Glomerular endothelial cell (primary cell): ENCODE measurements at places on chromosomes 3 and 15. TPM values are rescaled to one million over a fixed set of nuclear protein-coding genes. Genes with fewer than 3 reads are reported as not detected.
A peak's percentile ranks its signal among the peaks of the same experiment; 100 is the strongest.

SLC12A1 gene
- not detected in 2 replicates for total RNA-seq

P2RY12 gene
- total RNA-seq = not detected in 2 replicates

PLA2G4D gene
- not detected in 2 replicates for total RNA-seq

ST3GAL6 gene
- 7.5 and 13.2 TPM in 2 replicates for total RNA-seq

MESP2 gene
- total RNA-seq = 0.15 TPM in 1 of 2 replicates, not detected in the other

GP5 gene
- 0.29 TPM in 1 of 2 replicates, not detected in the other for total RNA-seq

KLHL18 gene
- 17.5 and 23.9 TPM in 2 replicates for total RNA-seq

PLSCR2 gene
- total RNA-seq = not detected in 2 replicates

GRCh38 chr3:147843331-147843730 lies 434.2 kb downstream of the ZIC1 start:
- no peak for DNase-seq

DNA sequence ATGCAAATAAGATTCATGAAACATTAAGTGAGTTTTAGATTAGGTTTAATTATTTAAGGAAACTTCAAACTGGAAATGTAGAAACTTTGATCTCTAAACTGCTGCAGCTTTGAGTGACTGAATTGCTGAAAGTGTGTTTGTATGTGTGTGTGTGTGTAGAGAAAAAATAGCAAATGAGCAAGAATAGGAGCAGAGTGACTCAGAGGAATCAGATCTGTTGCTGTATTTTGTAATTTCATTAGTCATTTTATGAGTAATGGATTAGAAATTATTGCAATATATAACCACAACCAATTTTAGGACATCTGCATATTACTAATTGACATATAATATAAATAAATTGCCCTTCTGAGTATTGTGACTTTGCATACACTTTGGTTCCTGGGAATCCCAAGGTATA lies 52.8 kb upstream of the SLC9A9 start:
- no peak for DNase-seq

DNA sequence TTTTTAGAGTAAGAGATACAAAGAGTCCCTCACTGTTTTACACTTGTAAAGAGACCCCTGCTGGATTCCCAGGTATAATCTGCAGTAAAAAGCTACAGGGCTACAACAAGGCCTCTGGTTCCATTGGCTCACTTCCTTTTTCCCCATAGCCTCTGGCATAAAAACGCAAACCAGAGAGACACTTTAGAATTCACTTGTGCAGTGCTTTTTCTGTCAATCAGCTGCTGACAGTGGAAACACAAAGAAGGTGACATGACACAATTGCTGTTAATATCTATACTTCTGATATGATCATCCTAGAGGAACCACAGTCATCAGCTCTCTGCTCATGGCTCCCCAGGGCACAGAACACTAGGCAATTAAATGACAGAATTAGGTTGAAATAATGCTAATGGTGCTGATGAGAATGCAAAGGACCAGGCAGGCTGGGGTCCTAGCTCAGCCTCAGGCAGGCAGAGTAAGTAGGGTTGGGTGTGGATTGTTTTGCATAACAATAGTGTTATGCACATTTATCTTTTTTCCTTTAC lies 667.9 kb upstream of the CFAP20DC start:
- DNase-seq = no peak

DNA sequence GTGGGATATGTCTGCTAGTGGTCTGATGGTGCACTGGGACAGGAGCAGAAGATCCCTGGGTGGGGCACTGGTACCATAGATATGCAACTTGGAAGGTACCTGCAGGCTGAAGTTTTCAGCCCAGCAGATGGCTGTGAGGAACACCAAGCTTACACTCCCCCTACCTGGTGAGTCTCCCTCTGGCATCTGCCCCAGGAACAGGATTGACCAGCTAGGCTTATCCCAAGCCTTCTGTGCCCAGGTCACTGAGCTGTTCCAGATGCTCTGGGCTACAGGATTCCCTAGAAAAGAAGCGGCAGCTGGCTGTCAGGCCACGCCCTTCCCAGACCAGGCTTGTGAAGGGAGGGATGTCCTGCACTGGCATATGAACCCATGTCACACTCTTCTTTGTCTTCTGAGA lies 1130.0 kb downstream of the NAALADL2 start:
- no peak for DNase-seq

GRCh38 chr3:122305818-122306621 lies 19.0 kb upstream of the CSTA start:
- no peak for DNase-seq

DNA sequence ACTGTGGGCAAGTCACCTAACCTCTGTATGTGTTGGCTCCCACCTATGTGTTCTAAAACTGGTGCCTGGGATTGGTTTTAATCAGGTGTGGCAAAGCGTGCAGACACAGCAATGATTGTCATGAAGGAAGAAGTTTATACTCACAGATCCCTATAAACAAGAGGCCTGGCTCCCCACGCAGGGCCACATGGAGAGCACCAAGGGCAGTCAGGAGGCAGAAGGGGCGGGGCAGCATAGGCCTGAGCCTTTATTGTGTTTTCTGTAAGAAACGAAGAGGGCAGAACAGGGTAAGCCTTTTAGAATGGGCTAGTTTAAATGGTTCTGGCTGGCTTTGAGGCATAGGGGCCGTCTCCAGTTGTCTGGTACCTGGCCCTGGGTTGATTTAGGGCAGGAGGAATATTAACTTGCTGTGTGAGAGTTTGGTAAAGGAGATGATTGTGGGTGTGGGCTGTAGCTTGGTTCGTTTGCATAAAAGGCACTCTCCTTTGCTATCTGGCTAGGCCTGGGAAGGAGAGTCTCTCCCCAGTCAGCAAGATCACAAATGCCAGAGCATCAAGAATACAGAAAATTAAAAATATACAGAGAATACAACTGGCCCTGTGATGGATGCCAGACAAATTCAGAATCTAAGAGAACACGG lies 2.2 kb upstream of the FBXW12 start:
- DNase-seq = no peak

GRCh38 chr15:53693729-53694475 lies 65.6 kb downstream of the WDR72 start:
- DNase-seq = no peak

DNA sequence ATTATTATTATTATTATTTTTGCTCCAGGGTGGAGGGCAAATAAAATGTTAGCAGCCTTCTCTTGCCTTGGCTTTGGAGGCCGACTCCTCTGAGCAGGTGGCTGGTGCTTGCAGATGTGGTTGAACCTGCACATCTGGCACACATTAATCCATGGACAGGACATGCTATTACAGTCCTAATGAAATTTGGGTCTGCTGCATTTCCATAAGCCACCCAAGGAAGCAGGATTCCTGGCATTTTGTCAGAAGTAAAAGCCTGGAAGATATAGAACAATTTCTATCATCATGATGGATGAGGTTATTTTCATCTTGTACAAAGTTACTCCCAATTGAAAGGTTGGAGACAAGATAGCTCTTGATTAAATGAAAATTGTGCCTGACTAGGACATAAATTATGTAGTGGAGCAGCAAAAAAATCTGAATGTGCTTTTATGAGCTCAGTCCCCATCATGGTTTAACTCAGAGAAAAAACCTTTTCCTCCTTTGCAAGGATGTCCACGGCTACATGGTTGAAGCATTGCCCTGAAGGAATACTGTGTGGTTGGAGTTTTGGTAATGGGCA lies 130.9 kb upstream of the RGMA start:
- DNase-seq = no peak

GRCh38 chr3:31010491-31010890 lies 116.0 kb upstream of the GADL1 start:
- no peak for DNase-seq

GRCh38 chr3:119637679-119638477 lies 22.5 kb downstream of the POPDC2 start:
- DNase-seq = peak; percentile 81

DNA sequence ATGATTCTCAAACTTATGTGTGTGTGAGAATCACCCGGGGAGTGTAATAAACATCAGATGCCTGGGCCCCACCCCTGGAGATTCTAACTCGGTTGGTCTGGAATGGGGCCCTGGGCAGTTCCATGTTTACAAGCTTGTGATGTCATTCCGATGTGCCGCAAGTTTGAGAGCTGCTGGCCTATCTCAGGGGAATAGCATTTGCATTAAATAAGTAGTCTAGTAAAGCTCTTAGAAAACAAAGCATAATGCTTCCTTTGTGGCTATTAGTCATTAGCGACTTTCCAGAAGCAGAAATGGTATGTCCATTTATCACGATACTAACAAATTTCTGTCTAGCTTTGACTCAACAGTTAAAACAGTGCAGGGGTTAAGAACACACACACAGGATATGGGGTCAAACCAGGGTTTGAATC lies 20.9 kb downstream of the PGBD4 start:
- peak; percentile 76 for DNase-seq

GRCh38 chr15:61420546-61420945 lies 191.4 kb upstream of the RORA start:
- no peak for DNase-seq

DNA sequence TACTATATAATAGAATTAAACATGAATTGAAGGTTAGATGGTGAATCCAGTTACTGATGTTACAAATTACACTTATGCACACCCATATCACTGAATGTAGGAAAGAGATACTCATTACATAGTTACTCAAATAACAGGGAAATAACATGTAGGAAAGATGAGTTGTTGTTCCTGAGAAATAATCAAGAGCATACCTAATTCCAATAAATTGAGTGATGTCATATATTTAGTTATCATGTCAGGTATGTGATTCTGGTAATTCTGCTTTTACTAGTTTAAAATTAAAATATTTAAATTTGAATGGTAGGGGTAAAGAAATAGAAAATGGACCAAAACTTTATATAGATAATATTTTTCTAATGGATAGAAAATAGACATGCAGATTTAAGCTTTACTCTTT lies 102.6 kb upstream of the MYZAP start:
- no peak for DNase-seq

- DNase-seq = no peak
These were observed 57.2 kb downstream of the KIF9 start for GRCh38 chr3:47225310-47225906.

DNA sequence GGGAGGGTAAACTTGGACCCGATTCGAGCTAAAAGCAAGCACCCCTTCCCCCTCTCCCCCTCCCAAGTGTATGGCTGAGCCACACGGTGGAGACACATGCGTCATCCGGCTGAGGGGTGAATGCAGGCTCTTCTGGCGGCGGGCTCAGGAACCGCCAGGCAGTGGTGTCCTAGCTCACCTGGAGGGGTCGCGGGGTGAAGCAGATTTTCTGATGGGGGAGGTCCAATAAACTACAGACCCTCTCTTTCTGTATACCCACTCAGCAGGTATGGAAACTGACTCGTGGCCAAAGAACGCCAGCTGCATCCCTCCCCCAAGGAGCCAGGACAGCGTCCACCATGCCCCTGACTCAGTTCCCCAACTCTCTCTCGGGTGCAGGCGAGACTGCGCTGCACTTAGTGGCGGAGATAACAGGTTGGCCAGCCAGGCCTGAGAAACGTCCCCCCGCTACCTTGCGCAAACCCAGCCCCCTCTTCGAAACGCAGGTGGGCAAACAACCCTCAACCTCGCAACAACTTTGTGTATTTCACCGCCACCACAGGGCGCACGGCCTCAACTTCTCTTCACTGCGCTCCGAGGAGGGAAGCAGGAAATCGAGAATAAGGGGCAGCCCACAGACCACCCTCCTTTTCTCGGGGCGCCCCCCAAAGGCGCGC lies 1.3 kb downstream of the MAGI1 start:
- no peak for DNase-seq

DNA sequence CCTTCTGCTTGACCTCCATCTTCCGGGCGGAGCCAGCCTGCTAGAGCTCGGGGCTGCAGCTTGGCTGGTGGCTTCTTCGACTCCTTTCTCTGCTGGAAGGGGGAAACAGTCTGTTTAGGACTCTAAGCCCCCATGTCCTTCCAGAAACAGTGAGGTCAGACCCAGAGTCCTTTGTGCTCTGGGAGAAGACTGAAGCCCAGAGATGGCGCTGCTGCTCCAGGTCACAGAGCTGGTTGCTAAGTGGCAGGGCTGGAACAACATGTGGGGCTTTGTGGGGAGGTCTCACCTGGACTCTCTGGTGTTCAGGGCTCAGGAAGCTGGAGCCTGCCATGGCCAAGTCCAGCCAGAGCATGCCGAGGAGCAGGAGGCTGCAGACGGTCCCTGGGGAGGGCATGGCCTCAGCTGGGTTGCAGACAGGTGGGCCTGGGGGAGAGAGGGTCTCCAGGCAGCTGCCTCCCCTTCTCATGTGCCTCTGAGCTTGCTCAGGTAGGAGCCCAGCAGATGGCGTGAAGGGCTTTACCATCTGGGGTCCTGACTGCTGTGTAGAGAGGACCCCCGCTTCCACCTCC lies 2.9 kb downstream of the GHRL start:
- DNase-seq = no peak

- no peak for DNase-seq
These were observed 24.2 kb downstream of the PXYLP1 start for GRCh38 chr3:141255846-141256261.

DNA sequence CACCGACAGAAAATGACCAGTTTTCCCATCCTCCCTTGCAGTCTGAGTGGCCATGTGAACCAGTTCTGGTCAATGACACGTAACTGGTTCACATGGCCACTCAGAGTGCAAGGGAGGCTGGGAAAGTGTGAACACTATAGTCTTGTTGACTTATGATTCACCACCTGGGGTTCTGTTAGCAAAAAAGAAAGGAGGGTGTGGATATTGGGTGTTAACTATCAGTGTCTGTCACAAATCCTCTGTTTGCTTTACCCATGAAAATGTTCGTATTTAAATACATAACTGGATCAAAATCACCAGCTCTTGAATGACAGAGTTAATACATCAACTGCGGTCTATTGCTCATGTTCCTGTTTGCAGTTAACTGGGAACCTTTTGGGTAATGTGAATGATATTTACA lies 92.3 kb downstream of the ADAMTSL3 start:
- no peak for DNase-seq

- DNase-seq = no peak
These were observed 170.8 kb downstream of the XXYLT1 start for GRCh38 chr3:195099951-195100785.

DNA sequence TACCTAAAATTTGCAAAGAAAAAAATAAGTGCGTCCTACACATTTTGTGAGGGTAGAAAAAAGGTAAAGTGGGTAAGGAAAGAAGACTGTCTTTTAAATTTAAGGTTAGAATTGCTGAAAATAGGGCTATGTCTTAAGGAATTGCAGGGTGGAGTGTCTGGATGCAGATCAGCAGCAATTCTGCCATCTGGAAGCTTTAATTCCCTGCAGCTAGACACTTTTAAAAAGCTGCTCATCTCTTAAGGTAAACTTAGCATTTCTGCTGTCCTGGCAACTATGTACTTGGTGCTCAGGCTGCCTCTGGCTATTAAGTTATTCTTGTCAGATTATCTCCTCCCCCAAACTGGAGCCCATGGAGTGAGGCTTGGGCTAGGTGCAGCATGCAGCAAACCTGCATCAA lies 420.2 kb downstream of the SI start:
- DNase-seq = no peak

DNA sequence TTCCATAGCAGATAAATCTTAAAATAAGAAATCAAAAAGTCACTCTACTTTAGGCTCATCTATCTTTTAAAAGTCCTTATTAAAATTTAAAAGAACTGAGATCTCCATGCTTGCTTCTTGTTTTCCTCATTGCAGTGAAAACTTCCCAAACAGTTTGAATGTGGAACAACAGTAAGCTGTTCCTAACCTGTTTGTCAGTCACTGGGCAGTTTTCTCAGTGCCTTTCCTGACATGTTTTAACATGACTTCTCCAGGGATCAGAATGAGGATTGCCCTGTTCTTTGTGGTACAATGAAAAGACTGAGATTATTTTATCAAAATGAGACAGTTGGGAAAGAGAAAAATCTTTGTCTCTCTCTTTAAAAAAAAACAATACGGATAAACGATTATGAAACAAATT lies 774 bp downstream of the GPR87 start:
- DNase-seq = no peak
